ENCODE measurements at places on chromosomes 2 and 18. TPM values are rescaled to one million over a fixed set of nuclear protein-coding genes. Genes with fewer than 3 reads are reported as not detected.

Gene GRP
- total RNA-seq: not detected

Gene TXNDC2
- total RNA-seq: not detected

Gene LBH
- total RNA-seq: 49.9 TPM

Gene LYPD6B
- not detected for total RNA-seq

Gene MEP1B
- total RNA-seq: not detected

Gene CYP1B1
- 5.6 TPM for total RNA-seq

Gene CHRNA1
- 0.51 TPM for total RNA-seq

Gene CHN1
- 18.5 TPM for total RNA-seq

Gene MAL
- 4.8 TPM for total RNA-seq

Gene ADGRF3
- not detected for total RNA-seq

Data from dermis blood vessel endothelial cell (primary cell).